Fibroblast of the aortic adventitia (primary cell): ENCODE measurements at places on chromosomes 3 and 15. TPM values are rescaled to one million over a fixed set of nuclear protein-coding genes. Genes with fewer than 3 reads are reported as not detected.
A peak's percentile ranks its signal among the peaks of the same experiment; 100 is the strongest.

The ZFAND6 gene
- 27.2 and 125 TPM in 2 replicates for total RNA-seq

The MAN2A2 gene
- 5.2 and 11.0 TPM in 2 replicates for total RNA-seq

DNA sequence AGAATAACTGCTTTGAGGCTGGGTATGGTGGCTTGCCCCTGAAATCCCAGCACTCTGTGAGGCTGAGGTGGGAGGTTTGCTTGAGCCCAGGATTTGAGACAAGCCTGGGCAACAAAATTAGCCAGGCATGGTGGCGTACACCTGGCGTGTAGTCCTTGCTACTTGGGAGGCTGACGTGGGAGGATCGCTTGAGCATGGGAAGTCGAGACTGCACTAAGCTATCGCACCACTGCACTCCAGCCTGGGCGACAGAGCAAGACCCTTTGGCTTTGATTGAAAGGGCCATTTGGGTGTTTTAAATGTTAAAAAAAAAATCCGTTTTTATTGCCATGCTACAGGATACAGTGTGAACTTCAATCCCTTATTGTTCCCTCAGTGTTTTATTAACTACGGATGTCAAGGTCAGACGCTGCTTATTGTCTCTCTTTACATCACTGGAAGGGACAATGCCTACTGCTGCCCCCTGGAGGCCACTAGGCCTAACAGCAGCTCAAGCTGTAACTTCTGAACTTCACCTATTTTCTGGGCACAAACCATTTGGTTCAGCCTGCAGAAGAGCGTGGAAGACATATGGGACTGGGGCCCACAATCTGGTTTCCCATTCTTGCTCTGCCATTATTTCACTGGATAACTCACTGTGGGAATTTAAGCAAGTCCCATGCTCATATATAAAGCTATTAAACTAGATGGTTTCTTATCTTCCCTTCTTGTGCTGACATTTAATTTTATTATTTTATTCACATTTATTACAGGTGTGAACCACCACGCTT lies 15.3 kb upstream of the IREB2 start:
- DNase-seq = peak; percentile 70

The TMEM158 gene
- 4.5 and 19.3 TPM in 2 replicates for total RNA-seq

GRCh38 chr3:113698213-113698742 lies 1.8 kb upstream of the USF3 start:
- DNase-seq = no peak

- DNase-seq = no peak
Measured at GRCh38 chr3:35224565-35225295, 414.6 kb upstream of the ARPP21 start.
